ENCODE measurements at places on chromosomes 13 and 19. TPM values are rescaled to one million over a fixed set of nuclear protein-coding genes. Genes with fewer than 3 reads are reported as not detected.

ZNF667 gene
- not detected for polyA plus RNA-seq

IGFL2 gene
- polyA plus RNA-seq, result not detected

GRCh38 chr19:53045536-53045935, 996 bp downstream of the ERVV-2 start:
- no peaks in the 10 kb centered on the region for H3K27me3 ChIP-seq
- no peak overlapping the region for H3K27ac ChIP-seq
- DNase-seq, result no peak
- no peaks in the 10 kb centered on the region for H3K4me1 ChIP-seq
- H3K4me3 ChIP-seq, result no peak overlapping the region

DNA sequence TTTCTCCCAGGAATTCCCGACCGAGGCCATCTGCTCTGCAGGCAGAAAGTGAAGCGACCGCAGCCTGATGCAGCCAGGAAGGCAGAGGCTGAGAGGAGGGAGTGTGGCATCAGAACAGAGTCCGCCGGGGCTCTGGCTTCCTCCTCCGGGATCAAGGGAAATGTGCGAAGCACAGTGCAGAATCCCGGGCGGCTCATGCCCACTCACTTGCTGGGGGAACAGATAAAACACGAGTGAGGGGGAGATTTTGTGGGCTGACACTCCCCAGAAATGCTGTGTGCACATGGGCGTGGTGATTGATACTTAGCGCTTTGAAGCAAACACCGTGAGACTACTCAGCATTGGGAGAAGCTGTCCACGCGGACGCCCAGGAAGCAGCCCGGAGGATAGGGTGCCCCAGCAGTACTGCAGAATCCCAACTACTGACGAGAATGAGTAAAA, 75.3 kb upstream of the POMP start:
- no peaks in the 10 kb centered on the region for H3K27me3 ChIP-seq
- peaks cover 53% of the 10 kb centered on the region for H3K4me1 ChIP-seq
- no peaks in the 10 kb centered on the region for H3K36me3 ChIP-seq
- H3K27ac ChIP-seq, result no peak overlapping the region
- no peak overlapping the region for H3K4me3 ChIP-seq

Data from CD14-positive monocyte (primary cell).